D721Med (cell line): ENCODE measurements at places on chromosomes 5 and 9.

GRCh38 chr9:133237035-133237731 is 28.1 kb upstream of the OBP2B start:
- DNase-seq = no peak

DNA sequence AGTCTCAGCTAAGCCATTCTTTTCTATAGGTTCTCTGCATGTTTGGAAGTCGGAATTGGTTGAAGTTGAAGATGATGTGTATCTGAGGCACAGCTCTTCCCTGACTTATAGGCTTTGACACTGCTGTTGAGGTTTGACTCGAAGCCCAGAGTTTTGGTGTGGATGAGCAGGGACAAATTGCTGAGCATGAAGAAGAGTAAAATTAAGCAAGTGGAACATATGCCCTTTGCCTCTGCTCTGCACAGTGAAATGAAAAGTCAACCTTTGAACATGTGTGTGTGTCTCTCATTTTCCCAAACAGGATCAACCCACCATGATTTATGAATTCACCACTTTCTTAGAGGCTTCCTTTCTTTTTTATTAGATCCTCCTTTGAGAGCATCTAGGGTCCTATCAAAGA is 8.5 kb downstream of the HMHB1 start:
- no peak for DNase-seq

GRCh38 chr9:115808695-115809094 is 344.9 kb upstream of the PAPPA start:
- DNase-seq = no peak

GRCh38 chr9:69194702-69195418 is 20.8 kb downstream of the TJP2 start:
- DNase-seq = no peak

DNA sequence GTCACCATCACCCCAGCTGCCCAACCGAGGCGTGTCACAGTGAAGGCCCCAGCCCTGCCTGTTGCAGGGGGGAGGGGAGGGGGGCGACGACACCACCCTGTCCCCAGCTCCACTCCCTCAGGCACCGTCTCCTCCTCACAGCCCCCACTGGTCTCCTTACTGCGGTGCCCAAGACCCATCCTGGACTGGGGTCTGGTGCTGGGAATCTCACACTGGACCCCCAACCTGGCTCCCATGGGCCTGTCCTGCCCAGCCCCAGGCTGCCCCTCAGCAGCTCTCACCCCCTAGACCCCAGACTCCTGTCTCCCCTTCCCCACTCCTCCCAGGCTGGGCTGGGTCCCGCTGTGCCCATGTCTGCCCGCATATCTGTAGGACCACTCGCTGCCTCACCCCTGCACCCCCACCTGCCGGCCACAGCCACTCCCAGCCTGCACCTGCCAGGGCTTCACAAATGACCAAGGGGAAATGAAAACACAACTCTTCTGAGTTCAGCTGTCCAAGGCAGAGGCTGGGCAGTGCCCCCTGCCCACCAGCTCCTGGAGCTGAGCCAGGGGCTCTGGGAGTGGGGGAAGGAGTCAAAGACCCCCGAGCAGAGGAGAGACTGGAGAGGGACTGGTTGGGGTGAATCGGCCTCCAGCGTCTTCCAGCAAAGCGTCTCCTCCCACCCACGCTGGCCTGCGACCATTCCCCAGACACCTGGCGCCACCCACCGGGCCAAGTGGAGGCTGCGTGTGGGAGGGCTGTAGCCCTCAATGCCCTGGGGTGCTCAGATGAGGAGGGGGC is 32.6 kb upstream of the EGFL7 start:
- no peak for DNase-seq

- no peak for DNase-seq
These were observed 30.6 kb downstream of the CLINT1 start for GRCh38 chr5:157828105-157828943.

DNA sequence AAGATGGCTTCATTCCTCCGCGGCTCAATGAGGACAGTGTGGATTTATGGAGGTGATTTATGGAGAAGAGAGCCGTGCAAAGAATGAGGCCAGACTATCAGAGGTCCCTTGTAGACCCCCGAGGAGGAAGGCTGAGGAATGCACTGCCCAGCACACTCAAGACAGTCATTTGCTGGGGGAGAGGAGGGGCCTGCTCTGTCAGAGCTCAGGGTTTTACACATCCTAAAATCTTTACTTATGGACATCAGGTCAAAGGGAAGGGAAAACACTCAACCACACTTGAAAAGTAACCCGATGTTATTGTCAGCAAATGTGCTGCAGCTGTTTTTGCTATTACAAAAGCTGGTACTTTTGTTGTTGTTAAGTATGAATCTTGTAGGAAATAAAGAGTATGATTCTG is 289.5 kb downstream of the SLIT3 start:
- DNase-seq = no peak

DNA sequence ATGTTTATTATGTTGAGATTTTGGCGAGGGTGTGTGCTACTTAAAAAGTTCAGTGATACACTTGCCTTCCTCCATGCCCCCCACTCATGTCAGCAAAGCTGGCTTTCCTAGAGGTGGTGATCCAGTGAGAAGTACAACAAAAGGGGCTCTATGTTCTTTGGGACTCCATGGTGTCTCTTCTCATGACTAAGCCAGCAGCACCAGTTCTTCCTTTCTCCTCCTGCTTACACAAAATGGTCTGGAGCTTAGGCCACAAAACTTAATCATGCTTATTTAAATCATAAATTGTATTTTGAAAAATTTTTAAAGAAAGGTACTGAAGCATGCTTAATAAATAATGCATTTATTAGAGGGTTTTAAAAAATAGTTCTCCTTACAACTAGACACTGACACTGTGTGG is 22.4 kb downstream of the MOCS2 start:
- no peak for DNase-seq

GRCh38 chr5:82717738-82718137 is 359.5 kb downstream of the TMEM167A start:
- DNase-seq = no peak
